T-helper 17 cell (primary cell): ENCODE measurements at places on chromosomes 5 and 9.
A peak's percentile ranks its signal among the peaks of the same experiment; 100 is the strongest.

- DNase-seq, result no peak
Measured at GRCh38 chr5:135825373-135826220, 8.9 kb upstream of the SLC25A48 start.

DNA sequence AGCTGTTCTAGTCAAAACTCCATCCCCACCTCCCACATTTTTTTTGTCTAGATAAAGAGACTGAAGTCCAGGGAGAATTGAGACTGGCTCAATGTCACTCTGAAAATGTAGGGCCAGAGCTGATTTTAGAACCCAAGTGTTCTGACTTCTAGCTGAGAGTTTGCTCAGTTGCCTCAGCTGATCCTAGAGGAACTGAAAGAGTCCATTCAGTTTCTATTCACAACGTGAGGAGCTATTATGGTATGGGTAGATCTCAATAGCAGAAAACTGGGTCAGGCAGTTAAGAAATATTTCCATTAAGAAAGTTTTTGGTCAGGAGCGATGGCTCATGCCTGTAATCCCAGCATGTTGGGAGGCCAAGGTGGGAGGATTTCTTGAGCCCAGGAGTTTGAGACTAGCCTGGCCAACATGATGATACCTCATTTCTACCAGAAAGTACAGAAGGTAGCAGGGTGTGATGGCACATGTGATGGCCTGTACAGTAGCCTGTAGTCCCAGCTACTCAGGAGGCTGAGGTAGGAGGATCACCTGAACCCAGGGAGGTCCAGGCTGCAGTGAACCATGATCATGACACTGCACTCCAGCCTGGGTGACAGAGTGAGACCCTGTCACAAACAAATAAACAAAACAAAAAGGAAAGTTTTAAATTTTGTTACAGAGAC is 61.7 kb downstream of the GLRA1 start:
- DNase-seq, result no peak

- DNase-seq, result no peak
Measured at GRCh38 chr5:31720811-31721345, 81.9 kb downstream of the PDZD2 start.

GRCh38 chr9:113617550-113617949 is 154.0 kb downstream of the RGS3 start:
- no peak for DNase-seq

DNA sequence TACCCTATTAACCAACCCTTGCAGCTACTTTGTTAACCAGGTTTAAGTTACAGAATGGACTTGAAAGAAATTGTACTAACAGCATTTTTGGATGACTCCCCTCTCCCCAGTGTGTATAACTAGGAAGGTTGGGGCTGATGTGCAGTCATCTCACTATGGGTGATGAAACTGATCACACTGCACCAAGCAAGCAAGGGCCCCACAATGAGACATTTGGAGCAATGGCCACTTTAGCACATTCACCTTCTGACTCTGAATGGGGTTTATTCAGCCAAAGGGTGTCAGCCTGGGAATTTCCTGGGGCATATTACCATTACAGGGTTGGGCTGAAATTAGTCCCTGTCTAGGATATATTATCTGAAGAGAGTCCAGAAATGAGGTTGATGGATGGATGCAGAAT is 18.7 kb upstream of the CYFIP2 start:
- DNase-seq, result no peak

DNA sequence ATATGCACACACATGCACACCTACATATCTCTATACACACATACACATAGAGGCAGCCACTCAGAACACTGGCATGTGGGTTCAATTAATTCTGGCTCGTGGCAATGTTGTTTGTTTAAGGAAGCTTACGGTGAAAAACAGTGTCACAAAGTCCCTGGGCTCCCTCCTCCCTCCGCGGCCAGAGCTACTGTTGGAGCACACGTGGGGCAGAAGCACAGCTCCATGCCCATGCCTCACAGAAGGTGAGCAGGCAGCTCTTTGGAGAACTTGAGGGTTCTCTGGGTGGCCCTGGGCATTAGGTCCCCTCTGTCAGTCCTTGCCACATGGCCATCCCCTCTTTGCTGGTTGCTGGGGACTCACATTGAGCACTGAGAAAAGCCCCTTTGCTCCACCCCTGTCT is 107.5 kb downstream of the GADD45G start:
- no peak for DNase-seq

DNA sequence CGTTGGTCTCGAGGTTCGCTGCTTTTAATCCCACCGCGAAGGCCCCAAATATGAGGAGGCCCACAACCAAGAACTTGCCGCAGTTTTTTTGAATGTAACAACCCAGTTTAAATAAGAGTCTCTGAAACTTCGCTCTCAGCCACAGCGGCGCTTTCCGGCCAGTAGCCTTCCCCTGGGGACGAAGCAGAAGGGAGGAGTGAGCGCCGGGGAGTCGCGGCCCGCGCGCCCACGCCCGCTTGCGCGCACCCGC is 10.4 kb downstream of the PTCH1 start:
- DNase-seq, result no peak

- DNase-seq, result no peak
Measured at GRCh38 chr5:109316634-109317033, 93.1 kb downstream of the PJA2 start.

GRCh38 chr5:136031711-136032110 is 2.9 kb downstream of the TGFBI start:
- no peak for DNase-seq

DNA sequence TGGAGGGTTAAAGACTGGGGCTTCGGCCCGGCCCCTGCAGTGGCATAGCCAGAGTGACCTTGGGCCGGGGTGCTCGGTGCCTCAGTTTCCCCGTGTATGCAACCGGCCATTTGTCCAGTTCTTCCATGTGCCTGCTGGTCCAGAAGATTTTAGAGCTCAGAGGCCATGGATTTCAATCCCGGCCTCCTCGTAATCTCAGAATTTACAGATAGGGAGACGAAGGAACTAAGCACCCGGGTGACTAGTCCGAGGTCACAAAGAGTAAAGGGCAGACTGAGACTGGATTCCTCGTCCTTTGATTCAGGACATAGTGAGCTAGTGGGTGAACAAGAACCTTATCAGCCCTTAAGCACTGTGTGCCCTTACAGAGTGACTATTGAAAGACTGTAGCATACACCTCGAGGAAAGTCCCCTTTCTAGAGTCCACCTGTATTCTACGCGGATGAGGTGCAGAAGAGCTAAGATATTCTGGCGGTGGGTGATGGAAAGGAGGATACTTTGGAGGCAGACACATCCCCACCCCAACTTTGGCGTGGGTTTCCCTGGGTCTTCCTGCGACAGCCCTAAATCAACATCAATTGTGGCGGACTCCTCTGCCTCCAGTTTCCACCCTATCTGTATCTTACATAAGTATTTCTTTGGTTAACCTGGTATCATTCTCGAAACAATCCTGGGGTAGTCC is 597 bp downstream of the SLC31A1 start:
- DNase-seq, result no peak

GRCh38 chr9:132989414-132989996 is 11.0 kb downstream of the GFI1B start:
- DNase-seq, result no peak

- DNase-seq, result no peak
Measured at GRCh38 chr5:56585461-56585860, 229.9 kb upstream of the MAP3K1 start.

GRCh38 chr5:110590187-110590586 is 136.3 kb downstream of the TMEM232 start:
- no peak for DNase-seq

DNA sequence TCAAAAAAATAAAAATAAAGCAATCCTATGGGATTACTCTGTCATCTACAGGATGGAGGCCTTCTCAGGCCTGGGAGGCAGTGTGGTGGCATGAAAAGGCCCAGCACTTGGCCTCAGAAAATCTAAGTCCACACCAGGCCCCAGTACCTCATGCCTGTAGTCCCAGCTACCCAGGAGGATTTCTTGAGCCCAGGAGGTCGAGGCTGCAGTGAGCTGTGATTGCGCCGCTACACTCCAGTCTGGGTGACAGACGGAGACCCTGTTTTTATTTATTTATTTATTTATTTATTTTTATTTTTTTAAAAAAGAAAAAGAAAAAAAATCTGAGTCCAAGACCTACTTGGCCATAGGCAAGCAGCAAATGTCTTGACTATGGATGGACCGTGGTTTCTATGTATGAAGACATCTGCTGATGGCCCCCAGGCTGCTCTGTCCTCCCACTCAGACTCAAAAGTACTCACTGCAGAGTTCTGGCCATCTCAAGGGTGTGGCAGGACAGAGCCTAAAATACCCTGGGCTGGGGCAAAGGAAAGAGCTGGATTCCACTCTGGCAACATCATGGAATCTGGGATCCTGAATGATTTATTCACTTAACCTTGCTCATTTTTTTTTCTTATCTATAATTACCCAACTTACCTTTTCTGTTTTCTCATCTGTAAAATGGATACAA is 55.0 kb downstream of the ARHGEF37 start:
- DNase-seq, result no peak

GRCh38 chr9:120603010-120603409 is 23.0 kb upstream of the CDK5RAP2 start:
- no peak for DNase-seq

DNA sequence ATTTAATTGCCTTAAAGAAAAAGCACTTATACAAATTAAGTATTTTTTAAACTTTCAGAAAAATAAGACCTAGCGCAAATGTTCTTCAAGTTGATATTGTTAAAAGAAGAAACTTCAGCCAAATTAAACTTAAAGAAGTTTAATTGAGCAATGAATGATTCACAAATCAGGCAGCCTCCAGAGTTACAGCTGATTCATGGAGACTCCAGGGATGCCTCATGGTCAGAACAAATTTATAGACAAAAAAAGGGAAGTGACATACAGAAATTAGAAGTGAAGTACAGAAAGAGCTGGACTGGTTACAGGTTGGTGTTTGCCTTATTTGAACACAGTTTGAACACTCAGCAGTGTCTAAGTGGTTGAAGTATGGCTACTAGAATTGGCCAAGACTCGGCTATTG is 60.3 kb downstream of the CDKN2A start:
- no peak for DNase-seq

DNA sequence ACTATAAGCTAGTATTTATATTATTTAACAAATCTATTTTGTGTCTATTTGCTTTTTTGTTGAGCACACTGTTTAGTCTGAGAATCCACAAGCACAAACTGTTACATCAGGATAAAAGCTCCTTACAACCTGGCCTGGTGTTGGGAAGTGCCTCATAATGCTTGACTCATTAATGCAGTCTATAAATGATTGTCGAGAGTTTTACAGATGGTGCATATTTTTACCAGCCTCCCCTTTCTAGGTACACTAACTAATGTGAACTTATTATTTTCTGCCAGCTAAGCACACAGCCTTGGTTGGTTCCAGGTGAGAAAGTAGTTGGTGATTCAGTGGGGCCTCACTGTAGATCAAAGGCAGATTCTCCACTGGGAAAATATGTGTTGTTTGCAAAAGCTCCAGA is 151.0 kb upstream of the ADAMTS16 start:
- no peak for DNase-seq

DNA sequence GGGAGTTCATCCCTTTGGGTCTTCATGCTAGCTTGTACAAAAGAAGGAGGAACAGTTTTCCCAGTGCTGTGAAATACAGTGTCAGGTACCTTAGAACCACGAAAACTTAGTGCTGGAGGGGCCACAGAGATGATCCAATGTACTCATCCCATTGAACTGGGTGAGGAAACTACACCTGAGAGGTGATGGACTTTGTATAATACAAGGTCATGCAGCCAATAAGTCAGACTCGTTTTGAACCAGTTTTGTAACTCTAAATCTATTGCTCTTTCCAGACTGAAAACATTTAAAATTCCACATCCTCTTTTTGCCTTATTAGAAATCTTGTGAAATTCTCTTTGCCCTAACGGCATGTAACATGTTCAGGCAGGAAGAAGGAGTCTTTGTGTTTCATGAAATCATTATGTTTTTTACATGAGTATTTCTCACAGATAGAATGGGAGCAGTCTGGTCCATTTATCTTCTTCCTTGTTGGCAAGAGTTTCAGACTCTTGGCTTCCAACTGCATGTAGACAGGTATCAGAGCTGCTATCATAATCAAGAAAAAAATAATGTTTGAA is 146.8 kb upstream of the FBXL7 start:
- DNase-seq, result no peak

- no peak for DNase-seq
Measured at GRCh38 chr5:8491254-8491653, 622.3 kb downstream of the MTRR start.

- DNase-seq, result no peak
Measured at GRCh38 chr5:126864042-126864688, 87.2 kb downstream of the LMNB1 start.

GRCh38 chr9:107283623-107284616 is 841 bp downstream of the RAD23B start:
- peak; percentile 16 for DNase-seq

DNA sequence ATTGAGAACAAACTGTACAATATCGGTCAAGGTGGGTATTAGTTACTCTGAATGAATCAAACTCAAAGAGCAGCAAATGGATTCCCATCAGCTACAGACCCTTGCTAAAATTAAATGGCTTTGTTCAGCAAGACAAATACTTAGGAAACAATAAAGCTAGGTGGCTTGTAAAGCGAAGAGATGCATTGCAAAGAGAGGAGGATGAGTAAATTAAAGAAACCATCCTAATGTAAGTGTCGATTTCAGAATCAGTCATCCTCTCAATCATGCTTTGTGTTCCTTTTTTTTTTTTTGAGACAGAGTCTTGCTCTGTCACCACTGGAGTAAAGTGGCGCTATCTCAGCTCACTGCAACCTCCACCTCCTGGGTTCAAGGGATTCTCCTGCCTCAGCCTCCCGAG is 359.2 kb upstream of the ZNF462 start:
- no peak for DNase-seq

DNA sequence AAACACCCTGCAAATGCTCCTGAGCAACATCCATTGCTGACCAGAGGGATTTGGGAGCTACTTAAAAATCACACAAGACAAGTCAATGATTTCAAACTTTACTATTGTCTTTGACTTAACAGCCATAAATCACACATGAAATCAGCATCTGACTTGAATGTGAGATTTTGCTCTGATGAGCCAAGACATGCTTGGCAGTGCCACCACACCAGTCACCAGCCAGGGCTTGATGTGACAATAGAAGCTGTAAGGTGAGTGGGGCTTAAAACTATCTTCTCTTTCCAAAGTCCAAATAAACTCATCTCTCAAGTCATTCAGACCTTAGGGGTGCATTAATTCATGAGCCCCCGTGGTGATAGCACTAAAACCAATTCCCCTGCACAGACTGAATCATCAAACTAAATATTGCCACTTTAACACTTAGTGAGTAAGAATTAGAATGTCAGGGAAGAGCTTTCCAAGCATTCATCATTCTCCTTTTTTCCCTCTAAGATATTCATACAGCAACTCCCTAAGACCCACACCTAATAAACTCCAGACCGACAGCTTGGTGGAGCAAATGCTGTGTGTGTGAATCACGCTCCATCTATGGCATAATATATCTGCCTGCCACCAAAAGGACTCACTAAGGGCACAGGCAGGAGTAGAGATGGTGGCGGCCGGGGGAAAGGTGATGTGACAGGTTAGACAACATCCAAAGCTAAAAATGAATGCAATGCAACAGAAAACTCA is 119.4 kb downstream of the SPOCK1 start:
- DNase-seq, result no peak
